ENCODE measurements at places on chromosomes 2 and 18. TPM values are rescaled to one million over a fixed set of nuclear protein-coding genes. Genes with fewer than 3 reads are reported as not detected.

Gene CYP27A1
- 45.4 TPM for total RNA-seq

Gene LRP1B
- total RNA-seq = 2.1 TPM

Gene COL3A1
- 1,756 TPM for total RNA-seq

Gene STARD6
- total RNA-seq = not detected

Gene KCNF1
- total RNA-seq = 0.70 TPM

Gene PARD6G
- 18.3 TPM for total RNA-seq

Gene SLC9A4
- 12.9 TPM for total RNA-seq

Gene GAREM2
- total RNA-seq = 3.7 TPM

Gene LRATD1
- 18.8 TPM for total RNA-seq

Gene EVX2
- total RNA-seq = not detected

Gene RNF181
- 111 TPM for total RNA-seq

Gene ERBB4
- total RNA-seq = 104 TPM

Gene RAB6C
- total RNA-seq = 0.23 TPM

Gene HSBP1L1
- total RNA-seq = 13.0 TPM

Gene TDRD15
- total RNA-seq = 0.06 TPM

Gene TMEM247
- not detected for total RNA-seq

Gene DUSP19
- 6.4 TPM for total RNA-seq

Gene OTOF
- 1.4 TPM for total RNA-seq

Gene SH2D6
- 0.99 TPM for total RNA-seq

Gene CREG2
- 1.6 TPM for total RNA-seq

Gene KRTCAP3
- total RNA-seq = 1.1 TPM

Gene UGT1A3
- total RNA-seq = not detected

Gene COLEC12
- 31.6 TPM for total RNA-seq

Gene WNT10A
- total RNA-seq = 2.0 TPM

Gene HES6
- 6.5 TPM for total RNA-seq
